ENCODE measurements at places on chromosomes 1 and 21.

GRCh38 chr1:240468656-240469055 is 143.3 kb downstream of the GREM2 start:
- DNase-seq = no peak

DNA sequence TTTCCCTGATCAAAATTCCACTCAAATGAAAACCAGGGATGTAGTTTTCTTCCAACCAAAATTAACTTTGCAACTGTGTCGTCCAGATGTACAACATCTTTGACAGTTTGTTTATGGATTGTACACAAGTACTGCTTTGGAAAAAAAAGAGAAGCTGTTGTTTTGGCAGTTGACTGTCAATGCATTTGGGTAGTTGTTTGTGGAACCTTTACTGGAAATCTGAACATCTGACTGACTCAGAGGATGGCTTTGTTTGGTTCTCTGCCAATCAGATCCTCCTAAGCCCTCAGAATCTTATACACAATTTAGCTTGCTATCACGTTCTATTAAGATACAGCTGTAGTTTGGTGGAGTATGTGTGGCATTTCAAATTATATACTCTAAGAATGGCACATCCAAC is 195.0 kb downstream of the KCNK2 start:
- no peak for DNase-seq

- no peak for DNase-seq
Observed at GRCh38 chr1:180211156-180211859, 18.8 kb upstream of the LHX4 start.

GRCh38 chr1:115138973-115139372 is 49.7 kb upstream of the TSPAN2 start:
- peak; percentile 48 for DNase-seq

- no peak for DNase-seq
Observed at GRCh38 chr1:1788646-1789431, 10.6 kb upstream of the NADK start.

DNA sequence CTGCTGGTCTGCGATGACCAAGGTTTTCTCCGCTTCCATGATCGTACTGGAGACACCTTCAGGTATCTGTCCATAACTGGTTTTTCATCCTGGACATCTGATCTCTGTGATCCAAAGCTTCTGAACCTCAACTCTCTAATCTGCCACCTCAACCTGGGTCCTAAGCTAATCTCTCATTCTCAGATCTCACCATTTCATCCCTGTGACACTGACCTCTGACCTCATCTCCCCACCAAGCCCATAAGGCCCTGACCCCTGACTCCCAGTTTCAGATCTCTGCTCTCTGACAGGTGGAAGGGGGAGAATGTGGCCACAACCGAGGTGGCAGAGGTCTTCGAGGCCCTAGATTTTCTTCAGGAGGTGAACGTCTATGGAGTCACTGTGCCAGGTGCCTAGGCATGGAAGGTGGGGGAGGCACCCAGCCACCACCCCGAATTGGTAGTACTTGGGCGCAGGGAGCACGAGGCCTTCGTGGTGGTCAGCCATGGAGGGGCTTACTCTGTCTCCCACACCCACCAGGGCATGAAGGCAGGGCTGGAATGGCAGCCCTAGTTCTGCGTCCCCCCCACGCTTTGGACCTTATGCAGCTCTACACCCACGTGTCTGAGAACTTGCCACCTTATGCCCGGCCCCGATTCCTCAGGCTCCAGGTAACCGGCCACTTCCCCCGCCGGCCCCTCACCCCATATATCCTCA is 3.8 kb downstream of the SLC27A3 start:
- DNase-seq = no peak

DNA sequence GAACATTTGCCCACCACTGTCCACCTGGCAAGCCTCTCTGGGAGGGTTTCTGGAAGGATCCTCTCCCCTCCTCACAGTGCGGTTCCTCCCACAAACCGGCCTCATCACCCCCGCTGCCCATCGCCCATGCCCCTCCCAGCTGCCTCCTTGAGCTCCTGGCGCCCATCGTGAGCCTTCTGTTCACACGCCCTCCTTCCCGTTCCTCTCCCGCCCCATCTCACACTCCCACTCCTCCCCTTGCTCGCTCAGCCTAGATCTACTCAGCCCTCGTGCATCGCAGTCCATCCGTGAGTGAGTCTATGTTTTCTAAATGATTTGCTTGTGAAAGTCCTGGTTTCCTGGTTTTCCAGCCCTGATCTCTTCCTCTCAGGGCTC is 119.1 kb upstream of the C1orf174 start:
- no peak for DNase-seq

- DNase-seq = no peak
Observed at GRCh38 chr1:39943471-39944290, 11.3 kb upstream of the MFSD2A start.

- no peak for DNase-seq
Observed at GRCh38 chr1:109508001-109508872, 1.3 kb downstream of the AMIGO1 start.
